ENCODE measurements at places on chromosomes 11 and 22.

DNA sequence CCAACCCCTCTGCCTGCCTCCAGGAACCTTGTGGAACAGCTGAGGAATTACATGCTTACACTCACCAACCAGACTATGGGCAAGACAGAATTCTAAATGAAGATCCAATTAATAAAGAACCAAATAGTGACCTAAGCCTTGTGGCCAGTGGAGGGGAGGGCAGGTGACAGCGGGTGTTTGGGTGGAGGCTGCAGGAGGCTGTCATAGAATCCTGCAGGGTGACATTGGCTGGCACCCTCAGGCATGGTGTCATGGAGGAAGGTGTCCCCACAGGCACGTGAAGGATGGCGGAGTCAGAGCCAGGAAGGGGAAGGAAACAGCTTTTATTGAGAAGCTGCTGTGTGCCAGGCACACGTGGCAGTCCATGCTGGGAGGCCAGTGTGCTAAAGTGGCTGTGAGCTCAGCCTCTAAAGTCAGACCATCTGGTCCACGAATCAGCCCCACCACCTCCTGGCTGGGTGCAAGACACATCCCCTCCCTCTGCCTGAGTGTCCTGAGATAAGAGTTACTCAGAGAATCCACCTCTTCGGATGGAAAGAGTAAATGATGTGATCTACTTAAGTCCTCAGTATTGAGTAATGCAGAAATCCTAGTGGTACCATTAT, 8.7 kb downstream of the MYO18B start:
- DNase-seq, result no peak

DNA sequence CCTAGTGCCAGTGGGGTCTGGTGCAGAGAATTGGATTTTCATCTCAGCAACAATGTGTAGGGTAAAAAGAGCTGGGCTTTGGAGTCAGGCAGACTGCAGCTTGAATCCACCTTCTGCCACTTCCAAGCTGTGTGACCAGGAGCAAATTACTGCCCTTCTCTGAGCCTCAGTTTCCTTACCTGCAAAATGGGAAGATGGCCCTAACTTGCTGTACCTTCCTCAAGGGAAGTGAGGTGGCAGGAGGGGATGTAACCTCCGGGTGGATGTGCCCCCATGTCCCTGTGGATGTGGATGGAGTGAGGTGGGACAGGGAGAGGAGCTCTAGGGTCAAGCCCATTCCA, 90.9 kb downstream of the CACNA1I start:
- DNase-seq, result no peak

DNA sequence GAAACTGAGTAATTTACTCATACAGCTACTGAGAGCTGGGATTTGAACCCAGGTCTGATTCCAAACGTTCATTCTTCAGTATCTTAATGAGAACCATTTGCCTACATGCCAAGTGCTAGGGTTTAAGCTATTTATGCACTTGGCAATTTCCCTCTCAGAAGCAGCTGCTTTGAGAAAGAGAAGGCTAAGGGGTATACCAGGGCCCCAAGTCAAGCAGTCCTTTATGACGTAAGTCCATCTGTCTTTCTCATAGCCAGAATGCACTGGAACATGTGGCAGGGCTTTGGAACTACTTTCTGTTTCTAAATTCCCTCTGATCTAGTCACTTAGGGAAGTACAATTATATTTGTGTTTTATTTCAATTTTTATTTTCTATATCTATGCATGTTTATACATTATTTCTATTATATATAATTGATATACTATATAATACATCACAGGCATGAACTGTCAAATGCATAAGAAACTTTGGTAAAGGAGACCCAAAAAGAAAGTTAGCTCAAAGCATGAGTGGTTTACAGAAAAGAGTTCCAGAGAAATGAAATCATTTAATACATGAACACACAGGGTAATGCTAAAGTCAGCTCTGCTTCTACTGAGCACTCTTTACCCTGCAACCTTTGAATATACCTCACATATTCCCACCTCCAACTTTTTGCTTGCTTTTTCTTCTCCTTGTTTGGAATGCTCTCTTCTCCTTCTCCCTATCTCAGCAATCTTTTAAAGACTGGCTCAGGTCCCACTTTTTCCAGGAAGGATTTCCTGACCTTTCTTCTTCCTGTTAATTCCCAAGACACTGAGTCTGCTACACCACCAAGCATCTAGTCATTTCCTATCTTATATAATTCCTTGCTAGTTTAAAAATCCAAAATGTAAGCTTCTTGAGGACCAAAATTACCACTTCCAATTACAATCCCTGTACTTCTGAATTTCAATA, 80.5 kb upstream of the GDPD4 start:
- DNase-seq, result no peak

- DNase-seq, result no peak
These were observed 1.4 kb downstream of the OSBP2 start for GRCh38 chr22:30695871-30696655.

DNA sequence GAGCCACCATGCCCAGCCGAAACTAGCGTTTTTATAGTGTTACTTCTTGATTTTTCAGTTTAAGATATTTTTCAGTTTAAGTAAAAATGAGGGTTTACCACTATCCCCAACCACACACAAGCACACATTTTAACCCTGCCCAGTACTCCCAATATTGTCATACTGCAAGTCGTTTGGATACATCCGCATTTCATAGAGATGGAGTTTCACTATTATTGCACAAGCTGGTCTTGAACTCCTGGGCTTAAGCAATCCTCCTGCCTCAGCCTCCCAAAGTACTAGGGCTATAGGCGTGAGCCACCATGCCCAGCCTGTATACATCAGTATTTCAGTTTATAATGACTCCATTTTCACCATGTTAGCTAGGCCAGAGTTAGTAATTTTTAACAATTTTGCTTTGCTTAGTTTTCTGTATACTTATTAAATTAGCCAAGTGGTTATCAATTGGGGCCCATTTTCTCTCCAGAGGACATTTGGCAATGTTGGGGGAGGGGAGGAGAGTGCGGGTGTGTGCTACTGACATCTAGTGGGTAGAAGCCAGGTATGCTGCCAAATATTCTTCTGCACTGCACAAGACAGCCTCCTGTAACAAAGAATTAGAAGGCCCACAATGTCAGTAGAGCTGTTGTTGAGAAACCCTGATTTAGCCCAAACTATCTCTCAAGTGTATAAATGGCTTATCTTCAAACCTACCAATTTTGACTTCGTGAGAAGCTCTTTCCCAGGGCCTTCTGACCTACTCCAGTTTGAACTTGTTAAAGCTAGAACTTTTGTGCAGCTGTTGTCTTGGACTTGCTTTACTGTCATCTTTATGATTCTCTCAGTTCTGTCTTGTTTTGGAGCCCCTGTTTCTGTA, 7.3 kb downstream of the USP47 start:
- peak; percentile 62 for DNase-seq

DNA sequence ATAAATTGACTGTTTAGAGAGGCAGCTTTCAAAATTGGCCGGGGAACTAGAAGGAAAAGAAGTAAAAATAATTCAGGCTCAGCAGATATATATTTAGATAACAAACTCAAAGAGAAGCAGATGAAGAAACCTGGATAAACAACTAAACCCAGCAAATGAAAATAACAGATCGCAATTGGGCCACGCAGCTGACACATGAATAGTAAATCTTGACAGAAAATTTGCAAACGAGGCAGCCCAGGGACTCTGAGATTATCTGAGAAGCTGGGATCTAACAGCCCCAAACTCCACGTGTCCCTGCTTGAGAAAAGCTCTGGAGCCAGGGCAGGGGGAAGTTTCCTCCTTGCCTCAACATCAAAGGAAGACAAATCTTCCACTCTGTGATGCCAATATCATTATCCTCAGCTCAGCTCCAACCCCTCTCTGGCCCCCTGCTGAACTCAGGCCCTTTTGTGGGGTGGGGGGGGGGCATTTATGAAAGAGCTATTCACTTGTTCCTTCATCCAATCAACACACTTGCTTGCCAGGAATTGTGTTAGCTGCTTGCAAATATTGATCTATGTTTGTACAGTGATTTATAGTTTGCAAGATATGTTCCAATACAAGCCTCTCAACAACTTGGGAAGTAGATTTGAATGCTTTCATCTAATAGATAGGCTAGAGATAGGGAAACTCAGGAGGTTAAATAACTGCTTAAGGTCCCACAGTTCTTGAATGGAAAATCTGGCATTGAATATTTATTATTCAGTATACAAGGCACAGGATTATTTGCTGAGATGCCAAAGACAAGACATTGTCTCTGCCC, 72.5 kb upstream of the C11orf87 start:
- no peak for DNase-seq

DNA sequence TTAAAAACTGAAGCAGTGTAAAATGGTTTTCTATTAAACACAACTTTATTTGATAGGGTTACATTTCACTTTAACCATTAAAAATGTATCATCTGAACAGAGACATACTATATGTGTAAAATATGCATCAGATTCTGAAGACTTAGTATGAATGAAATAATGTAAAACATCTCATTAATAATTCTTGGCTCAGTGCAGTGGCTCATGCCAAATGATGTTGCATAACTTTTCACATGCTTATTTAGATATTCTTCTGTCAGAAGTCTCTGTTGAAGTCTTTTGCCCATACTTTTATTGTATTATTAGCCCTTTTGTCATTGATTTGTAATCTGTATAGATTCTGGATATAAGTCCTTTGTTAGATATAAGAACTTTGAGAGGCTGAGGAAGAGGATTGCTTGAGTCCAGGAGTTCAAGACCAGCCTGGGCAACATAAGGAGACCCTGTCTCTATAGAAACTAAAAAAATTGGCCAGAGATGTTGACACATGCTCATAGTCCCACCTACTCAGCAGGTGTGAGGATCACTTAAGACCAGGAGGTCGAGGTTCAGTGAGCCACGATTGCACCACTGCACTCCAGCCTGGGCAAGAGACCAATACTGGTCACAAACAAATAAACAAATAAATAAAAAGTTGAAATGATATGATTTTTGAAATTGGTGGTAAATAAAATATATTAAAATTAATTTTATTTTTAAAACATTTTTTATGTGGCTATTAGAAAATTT, 73.8 kb upstream of the PARVA start:
- DNase-seq, result no peak

DNA sequence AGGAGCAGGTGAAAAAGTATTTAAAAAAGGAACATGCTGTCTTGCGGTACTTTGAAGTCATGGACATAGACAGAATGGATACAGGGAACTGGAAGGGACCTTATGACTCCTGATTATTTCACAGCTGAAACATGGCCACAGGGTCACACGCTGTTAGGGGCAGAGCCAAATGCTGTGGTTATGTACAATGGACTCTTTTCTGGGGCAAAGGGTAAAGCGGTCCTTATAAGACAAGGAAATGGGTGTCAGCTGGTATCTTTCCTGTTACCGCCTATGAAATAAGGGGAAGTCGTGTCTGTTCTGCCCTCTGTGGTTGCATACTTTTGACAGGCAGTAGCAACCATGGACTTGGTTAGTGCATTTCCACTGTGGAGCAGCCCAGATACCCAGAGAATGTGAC, 12.8 kb upstream of the ST14 start:
- DNase-seq, result peak; percentile 47

GRCh38 chr11:62443390-62444235, 24.8 kb downstream of the SCGB1A1 start:
- no peak for DNase-seq
